SHP77 treated with DMSO at 0.1 percent for 48 hours (cell line): ENCODE measurements at places on chromosomes 13 and 19.

GRCh38 chr13:24233351-24233901 is 72.9 kb downstream of the SPATA13 start:
- DNase-seq, result no peak

DNA sequence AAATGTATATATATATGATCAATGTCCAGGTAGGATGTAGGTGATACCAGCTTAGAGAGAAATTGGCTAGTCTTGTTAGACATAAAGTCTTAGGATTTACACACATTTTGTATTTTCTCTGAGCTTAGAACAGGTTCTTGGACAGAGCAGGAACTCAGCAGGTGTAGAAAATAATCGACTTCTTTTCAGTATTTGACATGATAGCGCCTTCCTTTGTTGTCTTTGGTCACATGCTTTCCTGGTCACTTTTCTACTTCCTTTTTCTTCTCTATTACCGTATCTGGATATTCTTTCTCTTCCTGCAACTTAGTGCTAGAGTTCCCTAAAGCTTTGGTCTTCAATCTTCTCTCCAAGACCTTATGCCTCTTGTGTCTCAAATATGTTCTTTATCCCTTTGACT is 107.4 kb downstream of the LRCH1 start:
- no peak for DNase-seq

- no peak for DNase-seq
Measured at GRCh38 chr19:38898788-38899446, 501 bp downstream of the SIRT2 start.

DNA sequence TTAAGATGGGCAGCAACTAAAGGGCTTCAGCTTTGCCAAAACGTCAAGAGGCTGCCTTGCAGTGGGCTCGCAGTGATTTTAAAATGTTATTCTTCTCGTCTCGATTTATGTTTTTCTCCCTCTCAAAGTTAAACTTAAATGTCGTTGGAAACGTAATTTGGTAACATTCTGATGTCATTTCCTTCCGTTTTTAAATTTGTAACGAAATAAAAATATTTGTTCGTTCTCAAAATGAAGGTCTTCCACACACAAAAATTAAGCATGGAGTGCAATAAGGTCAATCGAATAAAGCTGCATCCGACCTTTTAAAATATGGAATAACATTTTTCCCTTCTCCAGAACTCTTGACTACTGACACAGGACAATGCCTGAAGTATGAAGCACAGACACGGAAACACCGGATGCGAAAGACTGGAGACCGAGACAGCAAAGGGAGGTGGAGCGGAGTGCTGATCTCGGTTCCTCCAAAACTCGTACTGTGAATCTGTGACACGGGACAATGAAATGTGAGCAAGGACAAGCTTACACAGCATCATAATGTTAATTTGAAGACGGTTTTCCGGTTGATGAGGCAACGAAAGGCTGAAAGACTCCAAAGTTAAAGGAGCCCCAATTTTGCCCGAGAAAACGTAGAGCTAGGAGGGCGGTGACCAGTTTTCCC is 850 bp downstream of the MTMR6 start:
- no peak for DNase-seq

GRCh38 chr19:45824041-45824471 is 8.9 kb upstream of the RSPH6A start:
- DNase-seq, result peak; percentile 22

- no peak for DNase-seq
Measured at GRCh38 chr19:10706990-10707389, 5.8 kb downstream of the QTRT1 start.

DNA sequence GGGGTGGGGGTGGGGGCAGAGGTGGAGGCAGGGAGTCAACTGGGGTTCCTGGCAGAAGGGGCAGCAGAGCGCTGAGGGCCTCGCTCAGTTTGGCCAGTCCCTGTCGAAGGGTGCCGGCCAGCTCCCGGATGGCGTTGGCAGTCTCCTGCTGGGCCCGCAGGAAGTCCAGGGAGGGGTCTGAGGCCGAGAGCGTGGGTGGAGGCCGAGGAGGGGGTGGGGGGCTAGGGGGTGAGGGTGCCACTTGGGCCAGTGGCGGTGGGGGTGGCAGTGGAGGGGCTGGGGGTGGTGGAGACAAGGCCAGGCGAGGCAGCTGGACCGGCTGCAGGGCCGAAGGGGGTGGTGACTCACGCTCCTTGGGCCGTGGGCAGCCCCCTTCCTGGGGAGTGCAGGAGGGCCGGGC is 4.9 kb upstream of the IRF2BP1 start:
- DNase-seq, result no peak

DNA sequence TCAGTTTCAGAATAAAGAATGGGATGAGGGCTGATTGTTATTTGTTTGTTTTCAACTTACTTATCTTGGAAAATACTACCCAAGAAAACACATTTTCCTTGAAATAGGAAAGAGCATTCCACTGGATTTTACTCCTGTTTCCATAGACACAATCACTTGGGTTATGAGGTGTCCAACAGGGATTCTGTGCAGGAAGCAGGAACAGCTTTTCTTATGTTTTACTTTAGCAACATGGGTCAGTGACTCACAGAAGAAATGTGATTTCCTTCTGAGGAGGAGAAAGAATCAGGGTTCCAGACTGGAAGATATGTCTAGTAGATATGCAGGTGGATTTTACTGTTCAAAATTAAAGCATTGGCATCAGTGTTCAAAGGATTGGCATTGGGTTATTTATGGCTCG is 180.8 kb upstream of the GPC6 start:
- no peak for DNase-seq

- DNase-seq, result no peak
Measured at GRCh38 chr13:102873653-102874052, 27.8 kb downstream of the ERCC5 start.

DNA sequence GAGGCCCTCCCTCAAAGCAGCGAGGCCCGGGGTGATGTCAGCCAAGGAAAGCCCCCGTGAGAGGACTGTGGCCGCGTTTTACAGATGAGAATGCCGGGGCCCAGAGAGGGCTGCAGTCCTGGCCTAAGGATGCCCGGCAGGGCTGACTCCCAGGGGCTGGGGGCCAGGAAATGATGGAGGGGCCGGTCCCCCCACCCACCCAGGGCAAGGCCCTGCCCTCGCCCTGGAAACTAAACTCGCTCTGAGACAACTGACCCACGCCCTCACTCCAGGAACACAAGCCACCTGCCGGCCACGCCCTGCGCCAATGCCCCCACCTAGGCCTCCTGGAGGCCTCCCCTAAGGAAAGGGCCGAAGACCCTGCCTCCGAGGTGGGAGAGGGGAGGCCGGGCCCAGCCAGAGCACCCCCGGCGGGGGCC is 7.2 kb downstream of the ZBTB7A start:
- DNase-seq, result no peak

DNA sequence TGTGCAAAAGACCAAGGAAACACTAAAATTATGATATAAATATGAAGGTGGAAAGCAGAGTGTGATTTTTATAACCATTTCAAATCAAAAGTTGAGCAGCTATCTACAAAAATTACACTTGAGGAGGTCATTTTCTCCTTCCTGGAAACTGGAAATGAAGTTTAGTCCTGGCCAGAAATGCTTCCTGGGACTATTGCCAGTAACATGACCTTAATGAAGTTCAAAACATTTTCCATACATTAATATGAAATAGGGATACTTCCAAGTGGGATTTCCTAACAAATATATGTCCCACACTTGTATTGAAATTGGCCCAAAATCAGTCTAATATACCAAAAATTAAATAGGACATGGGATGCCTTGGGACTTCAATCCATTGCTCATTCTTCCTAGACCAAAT is 1556.8 kb upstream of the MIR17HG start:
- DNase-seq, result no peak

DNA sequence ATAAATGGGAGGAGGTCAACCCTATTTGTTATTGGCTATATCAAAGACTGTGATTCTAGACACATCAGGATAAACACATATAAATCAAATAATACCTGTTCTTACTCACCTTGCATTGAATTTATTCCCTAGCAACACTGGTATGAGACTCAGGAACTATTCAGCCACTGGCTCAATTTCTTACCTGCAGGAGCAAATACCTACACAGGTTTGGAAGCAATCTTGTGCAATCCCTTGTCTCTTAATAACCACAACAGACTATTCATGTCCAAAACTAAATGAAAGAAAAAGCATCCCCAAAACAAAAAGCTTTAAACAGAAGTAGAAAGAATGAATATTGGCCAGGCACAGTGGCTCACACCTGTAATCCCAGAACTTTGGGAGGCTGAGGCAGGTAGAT is 55.5 kb downstream of the TBC1D4 start:
- no peak for DNase-seq

DNA sequence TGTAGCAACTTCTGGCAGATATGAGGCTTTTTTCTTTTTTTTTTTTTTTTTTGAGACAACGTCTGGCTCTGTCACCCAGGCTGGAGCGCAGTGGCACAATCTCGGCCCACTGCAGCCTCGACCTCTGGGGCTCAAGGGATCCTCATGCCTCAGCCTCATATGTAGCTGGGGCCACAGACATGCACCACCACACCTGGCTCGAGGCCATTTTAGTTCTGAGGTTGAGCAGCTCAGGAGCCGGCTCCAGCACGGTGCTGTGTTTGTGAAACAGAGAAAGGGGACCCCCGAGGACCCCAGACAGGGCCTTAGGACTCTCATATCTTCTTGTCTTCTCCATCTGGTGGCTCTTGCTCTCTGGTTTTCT is 3.4 kb upstream of the FLT3LG start:
- no peak for DNase-seq

DNA sequence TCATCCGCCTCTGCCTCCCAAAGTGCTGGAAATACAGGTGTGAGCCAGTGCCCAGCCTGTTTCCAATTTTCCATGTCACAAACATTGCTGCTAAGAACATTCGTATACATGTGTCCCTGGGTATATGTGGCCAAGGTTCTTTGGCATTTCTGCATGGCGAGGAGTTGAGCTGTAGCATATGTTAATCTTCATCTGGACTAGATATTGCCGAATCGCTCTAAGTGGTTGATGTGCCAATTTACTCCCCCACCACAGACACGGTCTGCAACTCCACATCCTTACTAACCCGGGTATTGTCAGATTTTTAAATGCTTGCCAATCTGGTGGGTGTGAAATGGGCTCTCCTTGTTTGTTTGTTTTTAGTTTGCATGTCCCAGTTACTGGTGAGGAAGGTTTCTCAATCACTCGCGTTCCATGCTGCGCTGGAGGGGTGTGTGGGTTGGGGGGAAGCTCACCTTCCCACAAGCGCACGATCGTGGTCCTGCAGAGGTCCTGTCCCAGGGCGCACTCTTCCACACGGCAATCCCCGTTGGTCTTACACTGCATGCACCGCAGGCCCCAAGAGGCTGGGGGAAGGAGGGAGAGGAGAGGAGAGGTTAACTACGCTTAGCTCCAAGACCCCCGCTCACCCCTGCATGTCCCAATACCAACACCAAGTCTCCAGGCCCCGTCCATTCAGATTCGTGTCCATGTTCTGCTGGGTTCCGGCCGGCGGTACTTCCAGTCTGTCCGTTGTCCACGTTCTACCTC is 2.7 kb downstream of the PLAUR start:
- no peak for DNase-seq

GRCh38 chr13:100029933-100030332 is 48.3 kb downstream of the ZIC2 start:
- no peak for DNase-seq

DNA sequence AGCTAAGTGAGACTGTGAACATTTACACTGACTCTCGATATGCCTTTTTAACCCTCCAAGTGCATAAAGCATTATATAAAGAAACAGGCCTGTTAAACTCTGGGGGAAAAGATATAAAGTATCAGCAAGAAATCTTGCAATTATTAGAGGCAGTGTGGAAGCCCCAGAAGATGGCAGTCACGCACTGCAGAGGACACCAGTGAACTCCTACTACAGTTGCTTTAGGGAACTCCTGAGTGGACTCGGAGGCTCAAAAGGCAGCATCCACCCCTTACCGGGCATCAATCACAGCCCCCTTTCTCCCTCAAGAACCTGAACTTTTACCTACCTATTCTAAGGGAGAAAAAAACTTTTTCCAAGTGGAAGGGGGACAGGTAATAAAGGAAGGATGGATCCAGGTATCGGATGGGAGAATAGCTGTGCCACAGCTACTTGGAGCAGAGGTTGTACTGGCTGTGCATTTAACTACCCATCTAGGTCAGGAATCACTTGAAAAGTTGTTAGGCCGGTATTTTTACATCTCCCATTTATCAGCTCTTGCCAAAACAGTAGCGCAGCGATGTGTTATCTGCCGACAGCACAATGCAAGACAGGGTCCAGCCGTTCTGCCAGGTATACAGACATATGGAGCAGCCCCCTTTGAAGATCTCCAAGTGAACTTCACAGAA is 80.1 kb downstream of the ZNF486 start:
- DNase-seq, result no peak

DNA sequence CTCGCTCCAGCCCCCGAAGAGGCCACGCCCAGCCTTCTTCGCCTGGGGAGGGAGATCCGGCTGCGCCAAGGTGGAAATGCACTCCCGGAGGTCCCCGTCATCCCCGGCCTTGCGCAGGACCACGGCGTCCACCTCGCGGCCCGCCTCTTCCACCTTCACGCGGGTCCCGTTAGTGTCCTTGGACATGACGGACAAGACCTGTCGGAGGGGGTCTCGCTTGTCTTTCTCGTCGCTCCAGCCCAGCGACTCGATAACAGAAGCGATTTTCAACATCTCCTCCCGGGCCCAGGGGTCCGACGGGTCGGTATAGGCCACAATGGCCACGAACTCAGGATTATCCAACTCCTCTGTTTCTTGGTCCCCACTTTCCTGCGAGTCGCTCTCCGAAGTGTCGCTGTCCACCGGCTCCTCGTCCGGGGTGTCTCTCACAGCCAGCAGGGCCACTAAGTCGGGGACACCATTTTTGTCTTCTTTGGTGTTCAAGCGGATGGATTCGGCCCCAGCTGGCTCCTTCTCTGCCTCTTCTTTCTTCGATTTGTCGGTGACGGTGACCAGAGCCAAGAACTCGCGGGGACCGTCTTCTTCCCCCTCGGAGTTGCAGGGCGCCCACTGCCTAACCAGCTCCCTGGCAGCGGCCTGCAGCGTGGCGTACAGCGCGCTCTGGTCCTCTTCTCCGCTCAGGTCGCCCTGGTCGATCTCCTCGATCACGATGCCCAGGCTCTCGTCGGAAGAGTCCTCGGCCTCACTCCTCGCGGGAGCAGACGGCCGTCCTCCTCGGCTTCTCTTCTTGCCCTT is 1.3 kb downstream of the PNMA8B start:
- DNase-seq, result no peak

DNA sequence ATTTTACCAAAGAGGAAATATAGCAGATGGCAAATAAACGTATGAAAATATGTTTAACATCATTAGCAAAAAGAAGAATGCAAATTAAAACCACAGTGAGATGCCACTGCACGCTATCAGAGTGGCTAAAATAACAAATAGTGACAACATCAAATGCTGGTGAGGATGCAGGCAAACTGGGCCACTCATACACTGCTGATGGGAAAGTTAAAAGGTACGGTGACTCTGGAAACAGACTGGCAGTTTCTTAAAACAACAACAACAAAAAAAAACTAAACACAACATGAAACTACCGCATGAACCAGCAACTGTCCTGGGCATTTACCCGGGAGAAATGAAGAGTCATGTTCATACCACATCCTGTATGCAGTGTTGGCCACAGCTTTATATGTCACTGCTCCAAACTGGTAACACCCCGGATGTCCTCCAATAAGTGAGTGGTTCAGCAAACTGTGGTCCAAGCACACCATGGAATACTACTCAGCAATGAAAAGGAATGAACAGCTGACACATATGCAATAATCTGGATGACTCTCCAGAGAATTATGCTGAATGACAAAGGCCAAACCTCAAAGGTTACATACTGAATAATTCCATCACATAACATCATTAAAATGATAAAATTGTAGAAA is 22.3 kb downstream of the EPS15L1 start:
- DNase-seq, result no peak
